ENCODE measurements at places on chromosomes 3 and 15.

- DNase-seq, result no peak
These were observed 446.9 kb downstream of the EDEM1 start for GRCh38 chr3:5634411-5634810.

DNA sequence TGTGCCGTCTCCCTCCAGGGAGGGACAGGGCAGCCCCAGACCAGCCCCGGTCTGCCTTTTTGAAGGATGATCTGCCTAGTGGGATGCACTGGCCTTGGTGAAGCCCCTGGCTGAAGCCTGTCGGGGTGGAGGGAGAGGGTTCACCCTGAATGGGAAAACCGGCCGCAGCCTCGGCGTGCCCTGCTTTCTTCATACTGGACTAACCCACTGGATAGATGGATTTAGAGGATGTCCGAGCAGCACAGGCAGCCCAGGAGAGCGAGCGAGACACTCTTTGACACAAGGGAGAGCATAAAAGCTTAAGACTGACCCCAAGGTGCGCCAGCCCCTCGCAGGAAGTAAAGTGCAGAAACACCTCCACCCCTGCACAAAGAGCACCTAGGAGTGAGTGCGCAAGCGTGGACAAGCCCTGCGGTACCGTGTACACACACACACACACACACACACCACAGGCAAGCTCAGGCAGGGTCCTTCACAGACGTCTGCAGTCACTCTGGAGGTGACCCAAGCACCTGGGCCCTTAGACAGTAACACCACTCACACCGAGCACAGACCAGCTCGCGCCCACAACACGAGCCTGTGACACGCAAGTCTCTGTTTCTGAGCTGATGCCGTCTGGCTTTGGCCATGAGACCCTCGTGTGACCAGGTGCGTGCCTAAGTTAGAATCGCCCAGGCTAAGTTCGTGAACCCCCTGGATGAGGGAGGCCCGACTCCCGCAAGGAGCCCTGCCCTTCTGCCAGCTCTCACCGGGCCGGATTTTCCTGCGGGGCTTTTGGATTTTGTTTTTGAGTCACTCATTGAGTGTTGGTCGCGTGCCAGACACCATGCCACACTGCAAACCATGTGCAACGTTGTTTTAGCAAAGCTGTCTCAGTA is 11.3 kb downstream of the SEMA4B start:
- no peak for DNase-seq

GRCh38 chr15:60829416-60829815 is 350.5 kb upstream of the ICE2 start:
- DNase-seq, result no peak

- no peak for DNase-seq
These were observed 92.0 kb downstream of the RBPMS2 start for GRCh38 chr15:64683378-64683777.

DNA sequence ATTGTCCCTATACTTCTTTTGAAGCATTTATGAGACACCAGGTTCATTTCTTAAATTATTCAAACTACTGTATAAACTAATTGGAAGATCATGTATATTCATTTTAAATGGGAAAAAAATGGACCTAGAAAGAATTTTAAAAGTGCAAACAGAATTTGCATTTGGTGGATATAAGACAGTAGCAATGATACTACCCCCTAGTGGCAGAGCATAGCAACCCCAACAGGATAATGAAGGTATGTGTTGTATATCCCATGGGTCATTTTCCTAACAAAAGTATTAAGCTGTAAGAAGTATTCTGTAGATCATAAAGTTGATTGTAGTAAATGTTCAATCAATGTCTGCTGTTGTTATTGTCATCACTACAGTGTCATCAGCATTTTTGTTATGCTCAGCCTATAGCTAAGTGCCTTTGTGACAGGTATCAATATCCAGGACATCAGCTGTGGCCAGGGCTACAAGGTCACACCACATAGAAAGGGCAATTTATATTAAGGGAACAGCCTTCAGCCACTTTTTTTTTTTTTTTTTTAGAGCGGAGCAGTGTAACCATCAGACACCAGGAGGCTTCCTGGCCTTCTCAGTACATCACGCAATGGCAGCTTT is 175.8 kb downstream of the FOXB1 start:
- no peak for DNase-seq

- no peak for DNase-seq
These were observed 6.4 kb upstream of the TBC1D2B start for GRCh38 chr15:78083687-78084448.

GRCh38 chr3:103662591-103662990 is 1227.8 kb downstream of the ZPLD1 start:
- DNase-seq, result no peak

- no peak for DNase-seq
These were observed 1.3 kb downstream of the SLC7A14 start for GRCh38 chr3:170584585-170585007.

GRCh38 chr3:47250309-47251060 is 32.1 kb downstream of the KIF9 start:
- no peak for DNase-seq

- no peak for DNase-seq
These were observed 479.9 kb downstream of the GRM7 start for GRCh38 chr3:7340795-7341194.

GRCh38 chr3:9947025-9947995 is 4.9 kb downstream of the PRRT3 start:
- DNase-seq, result no peak

DNA sequence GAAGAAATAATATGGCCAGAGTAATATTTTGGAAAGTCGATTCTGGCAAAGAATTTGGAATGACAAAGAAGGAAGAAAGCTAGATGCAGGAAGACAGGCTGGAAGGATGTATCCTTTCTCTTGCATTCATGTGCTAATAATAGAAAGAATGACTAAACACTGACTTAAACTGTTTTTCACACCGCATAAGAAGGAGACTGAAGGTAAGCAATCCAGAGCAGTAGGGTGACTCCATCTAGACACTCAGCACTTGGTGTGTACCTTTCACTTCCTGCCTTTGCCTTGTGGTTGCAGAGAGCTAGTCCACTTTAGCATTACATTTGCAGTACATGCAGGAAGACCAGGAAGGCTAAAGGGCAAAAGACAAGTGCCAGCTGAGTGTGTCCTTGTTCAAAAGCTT is 234.6 kb downstream of the RBMS3 start:
- no peak for DNase-seq

DNA sequence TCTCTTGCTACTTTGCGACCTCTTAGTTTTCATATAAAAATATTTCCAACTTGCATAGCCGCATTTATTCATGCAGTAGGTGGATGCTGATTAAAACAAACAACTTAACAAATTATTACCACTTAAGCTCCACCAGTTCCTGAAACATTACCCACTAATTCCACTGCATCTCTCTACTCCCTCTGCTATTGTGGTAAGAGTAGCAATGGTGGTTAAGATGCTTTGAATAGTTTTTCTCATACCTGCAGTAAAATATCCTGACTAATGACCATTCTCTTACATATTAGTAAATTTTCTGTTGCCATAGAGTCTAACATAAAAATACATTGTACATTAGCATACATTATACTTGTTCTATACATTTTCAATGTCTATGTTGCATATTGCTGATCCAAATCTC is 397.6 kb upstream of the PLSCR5 start:
- DNase-seq, result no peak

- no peak for DNase-seq
These were observed 1.9 kb downstream of the TF start for GRCh38 chr3:133747907-133748639.

DNA sequence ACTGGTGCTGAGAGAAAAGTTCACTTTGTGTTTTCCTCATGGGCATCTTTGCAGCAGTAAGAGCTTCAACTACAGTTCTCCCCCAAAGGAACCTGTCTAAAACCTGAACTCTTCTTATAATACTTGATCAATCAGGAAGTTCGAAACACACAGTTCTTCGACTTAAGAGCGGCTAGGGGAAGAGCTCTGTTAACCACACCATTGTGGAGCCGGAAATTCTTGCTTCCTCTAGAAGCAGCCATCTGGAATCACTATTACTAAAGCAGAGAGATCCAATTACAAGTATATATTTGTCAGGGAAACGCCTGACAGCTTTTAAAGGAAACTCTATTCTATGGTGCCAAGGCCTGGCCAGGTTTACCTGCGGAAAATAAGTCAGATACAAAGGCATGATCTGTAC is 337.3 kb upstream of the CBLB start:
- DNase-seq, result no peak

- no peak for DNase-seq
These were observed 69.0 kb upstream of the FNDC3B start for GRCh38 chr3:171970301-171970788.

- DNase-seq, result no peak
These were observed 1072.1 kb downstream of the OTOL1 start for GRCh38 chr3:162568706-162569105.

GRCh38 chr3:23633261-23633960 is 172.3 kb upstream of the UBE2E1 start:
- no peak for DNase-seq

- no peak for DNase-seq
These were observed 89.6 kb upstream of the CBLB start for GRCh38 chr3:105958237-105959000.

GRCh38 chr3:122993124-122993978 is 34.2 kb downstream of the SEMA5B start:
- DNase-seq, result no peak

DNA sequence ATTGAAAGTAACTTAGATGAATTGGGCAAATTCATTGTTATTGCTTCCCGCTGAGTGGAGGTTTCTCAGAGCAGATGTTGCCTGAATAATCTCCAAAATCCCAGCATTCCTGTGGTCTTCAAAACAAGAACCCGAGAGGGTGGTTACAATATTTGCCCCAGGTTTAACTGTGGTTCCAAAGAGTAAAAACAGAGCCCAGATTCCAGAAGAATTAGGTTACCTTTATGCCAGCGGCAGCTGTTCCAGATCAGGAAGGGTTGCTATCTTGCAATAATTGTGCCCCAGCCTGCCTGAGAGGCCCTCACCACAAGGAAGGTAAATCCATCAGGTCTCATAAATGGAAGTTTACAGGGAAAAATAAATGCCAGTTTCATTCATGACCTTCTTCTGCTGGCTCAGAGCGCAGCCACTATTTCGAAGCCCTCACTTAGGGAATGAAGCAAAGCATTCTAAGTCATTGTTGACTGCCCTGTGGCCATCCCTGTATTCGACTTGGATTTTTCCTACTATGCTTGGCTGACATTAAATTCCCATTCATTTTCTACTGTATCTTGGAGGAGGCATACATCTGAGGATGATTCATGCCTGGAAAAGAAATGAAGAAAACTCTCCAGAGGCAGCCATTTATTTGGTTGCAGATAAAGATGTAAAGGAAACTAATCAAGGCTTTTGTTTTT is 54.6 kb downstream of the SSUH2 start:
- no peak for DNase-seq

- no peak for DNase-seq
These were observed 43.7 kb downstream of the MECOM start for GRCh38 chr3:169619793-169620192.

GRCh38 chr3:160125258-160125657 is 100.0 kb upstream of the C3orf80 start:
- DNase-seq, result no peak

GRCh38 chr3:113712129-113712528 is 15.7 kb upstream of the USF3 start:
- no peak for DNase-seq

DNA sequence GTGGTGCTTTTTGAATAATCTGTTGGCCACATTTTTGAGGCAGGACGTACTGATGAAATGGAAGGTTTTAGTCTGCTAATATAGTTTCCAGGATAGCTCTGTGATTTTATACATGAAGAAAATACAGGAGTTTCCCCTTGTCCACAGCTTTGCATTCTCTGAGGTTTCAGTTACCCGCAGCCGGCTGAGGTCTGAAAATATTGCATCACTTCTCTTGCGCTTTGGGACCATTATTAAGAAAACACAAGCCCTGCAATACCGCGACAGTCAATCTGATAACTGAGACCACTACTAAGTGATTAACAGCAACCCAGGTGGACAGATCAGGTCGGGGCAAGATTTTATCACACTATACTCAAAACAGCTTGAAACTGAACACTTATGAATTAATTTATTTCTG is 33.0 kb downstream of the BLM start:
- no peak for DNase-seq

DNA sequence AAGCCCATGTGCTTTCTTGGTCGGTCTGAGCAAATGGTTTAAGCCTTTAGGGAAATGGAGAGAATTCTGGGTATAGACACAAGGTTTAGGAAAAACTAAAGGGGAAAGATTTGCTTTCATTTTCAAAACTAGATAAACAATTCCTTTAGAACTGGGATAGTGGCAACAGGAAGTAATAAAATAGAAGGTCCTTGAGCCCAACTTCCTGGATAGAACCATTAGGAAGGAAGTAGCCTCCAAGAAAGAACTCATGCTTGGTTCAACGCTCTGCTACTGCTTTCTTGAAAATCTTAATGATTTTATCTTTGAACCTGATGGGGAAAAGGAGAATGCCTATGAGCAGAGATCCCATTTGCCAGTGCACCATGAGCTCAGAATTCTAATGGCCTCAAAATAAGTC is 147.0 kb upstream of the THRB start:
- DNase-seq, result no peak

DNA sequence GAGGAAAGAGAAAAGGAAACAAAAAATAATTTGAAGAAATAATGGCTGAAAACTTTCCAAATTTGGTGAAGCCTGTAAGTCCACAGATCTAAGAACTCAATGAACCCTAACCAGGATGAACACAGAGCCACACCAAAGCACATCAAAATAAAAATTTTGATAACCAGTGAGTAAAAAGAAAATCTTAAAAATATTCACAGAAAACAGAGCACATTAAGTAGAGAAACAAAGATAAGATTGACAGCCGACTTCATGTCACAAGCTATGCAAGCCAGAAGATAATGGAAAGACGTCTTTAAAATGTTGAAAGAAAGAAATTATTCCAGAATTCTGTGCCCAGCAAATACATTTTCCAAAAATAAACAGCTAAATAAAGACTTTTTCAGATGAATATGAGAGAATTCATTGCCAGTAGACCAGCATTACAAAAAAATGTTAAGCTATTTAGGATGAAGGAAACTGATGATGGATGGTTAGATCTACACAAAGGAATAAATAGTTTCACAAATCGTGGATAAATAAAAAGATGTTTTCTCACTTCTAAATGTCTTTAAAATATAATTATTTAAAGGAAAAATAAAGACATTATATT is 140.2 kb upstream of the SKOR1 start:
- no peak for DNase-seq

DNA sequence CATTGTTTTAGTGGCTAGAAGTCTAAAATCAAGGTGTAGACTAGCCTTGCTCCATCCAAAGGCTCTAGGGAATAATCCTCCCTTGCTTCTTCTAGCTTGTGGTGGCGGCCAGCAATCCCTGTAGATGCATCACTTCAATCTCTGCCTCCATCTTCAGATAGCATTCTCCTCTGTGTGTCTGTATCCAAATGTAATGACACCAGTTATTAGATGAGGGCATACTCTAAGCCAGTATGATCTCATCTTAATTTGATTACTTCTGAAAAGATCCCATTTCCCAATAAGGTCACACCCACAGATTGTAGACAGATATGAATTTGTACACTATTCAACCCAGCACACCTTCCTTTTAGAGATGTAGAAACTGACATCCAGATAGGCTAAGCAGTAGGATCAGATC is 334.5 kb upstream of the KCNMB2 start:
- DNase-seq, result no peak

DNA sequence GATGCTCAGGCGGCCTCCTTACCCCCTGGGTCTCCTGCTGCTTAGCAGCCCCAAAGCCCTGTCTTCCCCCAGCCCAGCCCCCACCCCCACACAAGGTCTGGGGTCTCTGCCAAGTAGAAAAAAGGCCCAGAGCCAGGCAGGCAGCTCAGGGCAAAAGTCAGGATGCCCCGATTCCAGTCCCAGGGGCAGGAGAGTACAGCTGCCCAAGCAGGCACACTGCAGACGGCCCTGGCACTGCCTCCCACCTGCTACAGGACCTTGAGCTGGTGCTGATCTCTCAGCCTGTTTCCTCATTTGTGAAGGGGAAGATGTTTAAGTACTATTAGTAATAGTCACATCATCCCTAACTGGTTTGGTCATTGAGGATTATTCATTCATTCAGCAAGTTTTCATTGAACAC is 12.6 kb downstream of the TMEM43 start:
- no peak for DNase-seq

Measured in effector CD8-positive, alpha-beta T cell (primary cell).